ENCODE measurements at places on chromosomes 12 and 14.

DNA sequence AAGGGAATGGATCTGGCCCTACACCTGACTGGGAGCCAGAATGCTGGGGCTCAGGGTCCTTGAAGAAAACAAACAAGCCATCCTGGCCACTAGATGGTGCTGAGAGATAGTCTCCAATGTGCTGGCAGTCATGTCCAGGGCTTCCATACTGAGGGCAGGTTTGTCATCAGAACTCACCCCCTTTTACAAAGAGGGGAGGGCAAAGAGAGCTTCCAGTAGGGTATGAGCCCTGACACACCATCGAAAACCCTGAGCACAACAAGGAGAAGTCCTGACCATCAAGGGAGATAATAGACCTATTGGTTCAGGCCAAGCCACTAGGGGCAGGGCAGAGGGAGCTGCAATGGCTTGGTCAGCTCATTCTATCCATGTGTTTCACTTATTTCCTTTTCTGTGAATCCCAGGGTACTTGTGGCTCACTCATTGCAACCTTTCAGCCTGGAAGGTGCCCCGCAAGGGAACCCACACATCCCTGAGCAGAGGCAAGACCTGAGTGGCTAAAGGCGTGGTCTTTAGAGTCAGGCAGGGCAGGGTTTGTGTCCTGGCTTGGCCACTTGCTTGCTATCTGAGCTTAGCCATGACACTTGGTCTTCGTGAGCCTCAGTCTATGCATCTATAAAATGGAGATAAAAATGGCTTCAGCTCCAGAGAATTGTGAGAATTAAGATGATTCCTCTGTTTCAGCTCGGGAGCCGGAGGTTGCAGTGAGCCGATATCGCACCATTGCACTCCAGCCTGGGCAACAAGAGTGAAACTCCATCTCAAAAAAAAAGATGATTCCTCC is 6.2 kb upstream of the PLEKHH1 start:
- peak; percentile 76 for DNase-seq

GRCh38 chr12:110373425-110373824 is 30.1 kb downstream of the ANAPC7 start:
- DNase-seq, result no peak

GRCh38 chr12:32589165-32589865 is 89.8 kb upstream of the DNM1L start:
- DNase-seq, result no peak

DNA sequence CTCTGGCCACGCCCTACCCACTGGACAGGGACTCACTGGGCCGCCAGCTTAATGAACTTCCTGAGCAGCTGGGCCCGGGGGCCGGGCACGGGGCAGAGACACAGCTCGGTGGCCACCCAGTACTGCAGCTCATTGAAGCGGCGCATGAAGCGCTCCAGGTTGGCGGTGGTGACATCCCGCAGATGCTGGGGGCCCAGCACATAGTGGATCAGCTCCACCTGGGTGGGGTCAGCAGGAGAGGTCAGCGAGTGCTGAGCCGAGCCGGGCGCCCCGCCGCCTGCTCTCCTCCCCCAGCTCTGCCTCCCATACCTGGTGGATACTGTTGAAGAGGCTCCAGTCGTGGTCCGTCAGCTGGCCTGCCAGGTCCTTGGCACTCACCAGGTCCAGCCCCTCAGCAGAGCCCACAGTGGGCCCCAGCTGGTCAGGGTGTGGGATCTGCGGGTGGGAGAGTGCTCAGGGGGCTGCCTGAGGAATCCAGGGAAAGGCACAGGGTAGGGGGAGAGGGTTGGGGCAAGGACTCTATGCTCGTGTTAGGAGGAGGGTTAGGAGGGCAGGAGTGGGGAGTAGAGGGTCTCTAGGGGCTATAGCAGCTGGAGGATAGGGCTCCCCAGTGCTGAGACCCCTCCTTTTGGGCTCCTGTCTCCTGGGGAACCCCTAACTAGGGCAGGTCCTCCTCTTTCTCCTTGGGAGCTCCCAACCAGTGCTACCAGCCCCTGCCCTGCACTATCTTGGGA is 15.5 kb upstream of the ENDOU start:
- DNase-seq, result peak; percentile 77

DNA sequence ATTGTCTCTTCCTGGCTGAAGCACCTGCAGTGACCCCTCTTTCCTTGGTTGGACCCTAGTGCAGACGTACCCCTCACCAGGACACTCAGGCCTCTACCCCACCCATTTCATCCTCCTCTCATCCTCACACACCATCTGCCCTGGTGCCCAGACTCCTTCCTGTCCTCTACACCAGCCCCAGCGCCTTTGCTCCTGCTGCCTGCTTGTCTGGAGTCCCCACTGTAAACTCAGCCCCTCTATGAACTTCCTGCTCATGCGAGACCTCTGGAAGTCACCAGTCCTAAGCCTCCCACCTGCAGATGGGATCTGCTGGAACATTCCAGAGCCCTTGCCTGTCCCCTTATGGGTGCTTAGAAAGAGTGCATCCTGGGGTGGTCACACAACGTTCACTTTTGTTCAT is 242.5 kb downstream of the ADGRD1 start:
- no peak for DNase-seq

DNA sequence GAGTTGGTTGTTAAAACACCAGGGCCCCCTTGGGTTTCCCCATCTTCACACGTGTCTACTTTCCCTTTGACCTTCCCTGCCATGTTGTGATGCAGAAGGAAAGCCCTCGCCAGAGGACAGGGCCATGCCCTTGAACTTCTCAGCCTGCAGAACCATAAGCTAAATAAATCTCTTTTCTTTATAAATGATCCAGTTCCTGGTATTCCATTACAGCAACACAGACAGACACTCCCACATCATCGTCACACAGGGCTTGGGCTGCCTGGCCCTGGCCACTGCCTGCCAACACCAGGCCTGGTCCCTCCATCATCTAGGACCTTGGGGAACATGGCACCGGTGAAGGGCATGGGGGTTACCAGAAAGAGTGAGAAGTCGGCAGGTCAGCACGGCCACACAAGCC is 84.8 kb downstream of the DPF3 start:
- no peak for DNase-seq

DNA sequence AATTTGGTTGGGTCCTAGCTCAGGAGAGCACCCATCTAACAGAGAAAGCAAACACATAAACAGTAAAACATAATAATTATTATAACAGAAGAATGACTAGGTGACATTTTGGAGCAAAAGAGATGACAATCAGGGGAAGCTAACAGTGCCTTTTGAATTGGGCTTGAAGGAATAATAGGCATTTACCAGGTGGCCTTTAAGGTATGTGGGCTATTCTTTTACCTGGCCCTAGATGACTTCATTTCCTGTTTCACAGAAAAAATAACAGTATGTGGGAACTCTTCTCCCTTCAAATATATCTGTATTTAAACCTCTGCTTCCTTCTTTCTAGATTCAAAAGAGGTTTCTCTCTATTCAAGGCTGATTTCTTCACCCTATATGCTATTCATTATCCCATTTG is 3.8 kb downstream of the IRAK4 start:
- DNase-seq, result no peak

DNA sequence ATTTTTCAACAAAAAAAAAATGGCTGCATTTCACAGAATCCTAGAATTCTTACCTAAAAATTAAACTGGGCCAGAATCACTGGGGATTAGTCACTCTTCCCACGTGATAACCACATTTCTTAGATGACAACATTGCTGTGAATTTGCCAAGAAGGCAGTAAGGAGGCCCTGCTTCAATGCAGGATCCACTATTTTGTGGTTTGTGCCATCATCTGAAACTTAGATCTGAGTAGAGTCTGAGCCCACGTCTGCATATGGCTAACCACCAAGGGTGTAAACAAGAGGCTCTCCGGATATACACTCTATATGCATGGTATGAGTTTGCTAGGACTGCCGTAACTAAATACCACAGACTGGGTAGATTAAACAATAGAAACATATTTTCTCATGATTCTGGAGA is 24.4 kb upstream of the TBX5 start:
- DNase-seq, result no peak

DNA sequence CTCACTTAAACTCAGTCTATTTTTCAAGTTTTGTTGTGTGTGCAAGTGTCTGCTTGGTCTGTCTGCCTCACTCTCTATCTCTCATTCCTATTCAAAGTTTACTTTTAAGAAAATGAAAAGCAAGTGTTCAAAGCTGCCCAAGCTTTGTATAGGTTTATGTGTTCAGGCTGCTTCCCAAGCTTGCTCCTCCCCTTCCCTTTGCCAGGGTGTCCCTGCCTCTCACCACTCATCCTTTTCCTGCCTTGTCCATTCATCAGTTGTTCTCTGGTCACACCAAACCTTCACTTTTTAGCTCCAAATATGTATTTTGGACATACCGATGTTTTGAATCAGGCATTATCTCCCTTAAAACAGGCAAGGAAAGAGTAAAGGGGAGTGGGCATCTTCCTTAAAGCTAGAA is 41.3 kb downstream of the STK38L start:
- no peak for DNase-seq

GRCh38 chr12:93587611-93588010 is 15.1 kb downstream of the SOCS2 start:
- DNase-seq, result no peak

DNA sequence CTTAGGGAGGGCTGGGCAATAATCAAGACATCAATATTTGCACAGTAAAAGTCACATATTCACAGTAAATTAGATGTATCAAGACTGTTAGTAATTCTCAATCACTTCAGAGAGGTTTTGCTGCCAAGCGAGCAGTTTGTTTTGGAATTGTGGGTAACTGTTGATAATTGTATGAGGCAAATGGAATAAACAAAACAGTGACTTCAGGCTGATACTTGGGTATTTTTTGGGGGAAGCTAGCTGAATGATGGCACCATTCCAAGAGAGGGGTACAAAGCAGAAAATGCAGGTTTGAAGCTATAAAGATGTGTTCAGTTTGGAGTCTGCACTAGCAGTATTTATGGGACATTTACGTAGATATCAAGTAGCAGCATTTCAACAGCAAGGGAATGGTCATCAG is 232.8 kb upstream of the ATP2B1 start:
- DNase-seq, result no peak

GRCh38 chr12:68905733-68906132 is 27.2 kb downstream of the CPM start:
- no peak for DNase-seq

- no peak for DNase-seq
Observed at GRCh38 chr14:26593357-26593756, 4.5 kb downstream of the NOVA1 start.

GRCh38 chr12:8827551-8828256 is 5.3 kb downstream of the A2ML1 start:
- DNase-seq, result no peak

DNA sequence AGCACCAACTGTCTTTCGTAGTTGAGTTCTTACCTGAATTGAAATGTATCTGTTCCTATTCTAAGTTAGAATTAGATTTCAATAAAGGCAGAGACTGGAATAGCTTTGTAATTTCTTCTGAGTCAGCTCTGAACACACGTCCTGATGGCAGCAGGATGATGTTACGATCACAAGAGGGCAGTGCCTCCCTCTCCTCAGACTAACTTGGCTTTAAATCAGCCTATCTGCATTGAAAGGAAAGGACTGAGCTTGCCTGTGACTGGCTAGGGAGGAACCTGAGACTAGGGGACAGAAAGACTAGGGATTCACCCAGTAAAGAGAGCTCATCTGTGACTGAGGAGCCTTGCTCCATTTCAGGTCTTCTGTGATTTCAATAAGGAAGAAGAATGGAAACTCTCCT is 323.7 kb upstream of the OR4E1 start:
- DNase-seq, result peak; percentile 47

- DNase-seq, result no peak
Observed at GRCh38 chr12:96416033-96416799, 16.0 kb upstream of the CDK17 start.

- no peak for DNase-seq
Observed at GRCh38 chr14:88599326-88599725, 36.5 kb downstream of the ZC3H14 start.

DNA sequence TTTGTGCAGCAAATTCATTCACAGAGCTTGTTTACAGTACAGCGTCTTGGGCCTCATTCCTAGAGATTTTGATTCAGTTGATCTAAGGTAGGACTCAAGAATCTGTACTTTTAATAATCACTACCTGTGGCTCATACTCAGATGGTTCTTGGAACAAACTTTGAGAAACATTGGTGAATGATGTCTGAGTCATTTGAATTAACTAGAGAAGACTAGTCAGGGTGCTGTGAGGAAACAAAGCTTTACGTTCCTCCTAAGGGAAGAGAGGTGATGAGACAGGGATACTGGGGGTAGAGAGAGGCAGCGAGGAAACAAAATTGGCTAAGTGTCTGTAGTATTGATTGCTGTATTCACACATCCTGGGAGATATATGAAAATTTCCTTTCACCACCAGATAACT is 109.4 kb downstream of the SLC15A5 start:
- no peak for DNase-seq

DNA sequence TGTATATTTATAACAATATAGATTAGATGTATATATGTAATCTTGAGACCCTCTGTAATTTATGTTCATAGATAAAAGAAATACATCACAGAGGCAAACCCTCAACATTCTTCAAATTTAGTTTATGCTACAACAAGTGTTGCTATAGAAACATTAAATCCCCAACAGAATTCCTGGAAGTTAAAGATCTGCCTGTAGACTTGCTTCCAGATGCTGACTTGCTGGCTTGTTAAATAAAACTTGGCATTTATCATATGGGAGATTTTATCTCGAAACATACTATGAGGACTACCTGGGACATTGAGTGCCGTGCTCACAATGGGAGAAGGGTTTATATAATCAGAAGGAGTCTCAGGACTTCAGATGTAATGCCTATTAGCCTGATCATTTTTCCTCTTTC is 136.3 kb upstream of the PLXNC1 start:
- DNase-seq, result no peak

DNA sequence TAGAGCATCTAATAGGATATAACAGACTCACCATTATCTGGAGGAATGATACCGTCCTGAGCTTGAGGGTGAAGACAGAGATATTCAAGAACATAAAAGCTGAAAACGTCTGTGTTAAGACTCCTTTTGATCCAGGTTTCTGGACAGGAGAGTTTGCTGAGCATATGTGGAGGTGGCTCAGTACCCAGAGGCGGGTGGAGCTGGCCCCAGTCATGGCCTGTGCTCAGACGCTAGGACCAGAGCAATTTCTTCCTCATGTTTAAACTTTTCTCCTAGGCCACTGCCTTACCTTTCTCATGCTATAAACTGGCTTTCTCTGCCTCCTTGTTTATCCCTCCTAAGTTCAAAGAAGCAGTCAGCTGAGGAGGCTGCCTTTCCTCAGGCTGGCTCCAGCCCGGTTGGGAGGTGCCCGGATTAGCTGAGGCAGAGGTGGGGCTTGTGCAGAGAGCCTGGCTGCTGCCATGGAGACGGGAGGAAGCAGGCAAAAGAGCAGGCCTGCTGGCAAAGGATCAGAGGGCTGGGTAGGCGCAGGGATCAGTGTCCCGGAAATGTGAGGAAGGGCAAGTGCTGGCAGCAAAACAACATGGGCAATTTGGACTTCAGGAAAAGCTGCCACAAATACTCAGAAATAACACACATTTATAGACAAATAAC is 13.7 kb downstream of the COA8 start:
- peak; percentile 93 for DNase-seq

- no peak for DNase-seq
Observed at GRCh38 chr12:52672321-52672933, 7.8 kb downstream of the KRT1 start.

GRCh38 chr12:27554421-27555186 is 30.6 kb downstream of the PPFIBP1 start:
- DNase-seq, result no peak
